Fibroblast of skin of abdomen (primary cell): ENCODE measurements at places on chromosomes 13 and 19.

DNA sequence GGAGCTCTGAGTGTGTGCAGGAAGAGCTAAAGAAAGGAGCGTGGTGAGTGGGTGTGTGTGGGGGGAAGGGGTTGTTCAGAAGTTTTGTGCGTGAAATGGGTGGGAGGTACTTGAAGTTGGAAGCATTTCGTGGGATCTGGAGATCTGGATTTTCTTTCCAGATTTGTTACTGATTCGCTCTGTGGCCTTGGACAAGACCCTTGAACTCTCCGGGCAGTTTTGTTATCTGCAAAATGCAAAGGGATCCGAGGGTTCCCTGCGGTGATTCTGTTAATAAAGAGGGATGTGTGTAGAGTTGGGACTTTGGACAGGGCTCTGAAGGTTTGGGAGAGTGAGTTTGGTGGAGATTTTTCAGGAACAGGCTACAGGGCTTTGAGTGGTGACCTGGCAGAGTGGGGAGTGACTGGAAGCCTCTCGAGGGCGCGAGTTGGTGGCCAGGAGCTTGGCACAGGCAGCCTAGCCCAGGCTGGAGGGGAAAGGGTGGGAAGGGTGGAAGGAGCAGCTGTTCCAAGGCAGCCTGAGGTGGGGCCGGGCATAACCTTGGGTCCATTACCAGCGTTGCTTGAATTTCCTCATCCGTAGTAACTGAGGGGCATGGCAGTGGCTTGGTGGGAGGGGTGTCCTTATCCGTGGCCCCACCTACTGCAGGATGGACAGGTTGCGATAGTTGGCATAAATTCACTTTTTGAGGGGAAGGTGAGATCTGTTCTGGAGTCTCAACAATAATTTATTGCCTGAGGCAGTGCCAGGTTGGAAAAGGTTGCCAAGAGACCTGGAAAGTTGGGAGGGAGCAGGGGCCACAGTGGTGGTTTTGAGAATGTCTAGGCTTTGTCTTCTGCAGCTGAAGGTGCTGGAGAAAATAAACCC is 2.1 kb downstream of the ACTN4 start:
- DNase-seq = no peak

- DNase-seq = no peak
Measured at GRCh38 chr19:46022061-46022430, 807 bp downstream of the PGLYRP1 start.

GRCh38 chr13:29520671-29521070 is 74.8 kb downstream of the SLC7A1 start:
- DNase-seq = peak; percentile 89

DNA sequence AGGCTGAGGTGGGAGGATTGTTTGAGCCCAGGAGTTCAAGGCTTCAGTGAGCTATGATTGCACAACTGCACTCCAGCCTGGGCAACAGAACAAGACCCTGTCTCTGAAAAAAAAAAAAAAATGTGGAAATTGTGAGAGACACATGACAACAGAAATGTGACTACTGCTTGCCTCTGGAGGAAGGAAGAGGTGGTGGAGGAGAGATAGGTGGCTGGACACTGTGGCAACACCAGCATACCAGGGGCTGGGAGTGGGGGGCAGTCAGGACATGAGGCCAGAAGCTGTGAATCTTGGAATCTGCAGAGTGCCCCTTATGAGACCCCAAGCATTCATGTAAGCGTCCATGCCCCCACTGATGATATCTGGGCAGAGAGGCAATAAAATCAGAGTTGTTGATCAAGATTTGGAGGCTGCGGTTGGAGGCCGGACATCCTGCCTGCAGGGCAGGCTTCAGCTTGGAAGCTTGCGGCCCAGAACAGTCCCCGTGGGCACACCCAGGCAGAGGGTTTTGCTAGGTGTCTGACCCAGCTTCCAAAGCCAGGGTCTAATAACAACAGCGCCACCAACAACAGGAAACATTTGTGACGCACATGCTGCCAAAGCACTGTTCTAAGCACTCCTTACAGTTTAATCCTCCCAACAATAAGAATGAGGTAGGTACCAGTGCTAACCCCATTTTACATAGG is 16.9 kb downstream of the FAM187B start:
- no peak for DNase-seq

DNA sequence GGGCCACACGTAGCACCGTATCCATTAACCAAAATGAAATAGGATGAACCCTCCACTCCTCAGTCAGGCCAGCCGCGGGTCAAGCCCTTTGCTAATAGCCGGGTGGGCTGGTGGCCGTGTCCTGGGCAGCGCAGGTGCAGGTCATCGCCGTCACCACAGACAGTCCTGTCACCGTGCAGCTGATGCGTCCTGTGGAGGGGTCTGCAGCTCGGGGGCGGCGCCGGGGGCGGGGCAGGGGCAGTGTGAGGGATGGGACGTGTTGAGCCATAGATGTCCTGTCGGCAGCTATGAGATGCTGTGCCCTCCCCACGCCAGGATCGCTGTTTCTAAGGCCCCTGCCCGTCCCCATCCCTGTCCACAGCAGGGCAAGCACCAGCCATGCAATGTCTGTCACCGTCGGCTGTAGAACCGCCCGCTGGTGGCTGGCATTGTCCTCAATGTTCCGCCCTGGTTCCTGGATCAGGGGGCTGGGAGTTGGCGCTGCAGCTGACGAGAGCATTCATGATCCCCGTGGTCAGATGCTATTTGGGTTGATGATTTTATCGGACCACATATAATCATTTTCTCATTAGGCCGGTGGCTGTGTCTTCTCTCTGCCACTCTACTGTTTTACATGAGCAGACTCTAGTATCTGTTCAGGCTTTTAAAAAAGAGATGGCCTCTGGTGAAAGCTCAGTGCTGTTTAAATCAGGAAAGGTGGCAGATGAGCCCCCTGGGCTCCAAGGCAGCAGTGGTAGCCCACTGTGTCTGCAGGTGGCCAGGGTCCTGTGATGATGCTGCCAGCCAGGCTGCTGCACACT is 126.1 kb downstream of the KDM4B start:
- DNase-seq = no peak

DNA sequence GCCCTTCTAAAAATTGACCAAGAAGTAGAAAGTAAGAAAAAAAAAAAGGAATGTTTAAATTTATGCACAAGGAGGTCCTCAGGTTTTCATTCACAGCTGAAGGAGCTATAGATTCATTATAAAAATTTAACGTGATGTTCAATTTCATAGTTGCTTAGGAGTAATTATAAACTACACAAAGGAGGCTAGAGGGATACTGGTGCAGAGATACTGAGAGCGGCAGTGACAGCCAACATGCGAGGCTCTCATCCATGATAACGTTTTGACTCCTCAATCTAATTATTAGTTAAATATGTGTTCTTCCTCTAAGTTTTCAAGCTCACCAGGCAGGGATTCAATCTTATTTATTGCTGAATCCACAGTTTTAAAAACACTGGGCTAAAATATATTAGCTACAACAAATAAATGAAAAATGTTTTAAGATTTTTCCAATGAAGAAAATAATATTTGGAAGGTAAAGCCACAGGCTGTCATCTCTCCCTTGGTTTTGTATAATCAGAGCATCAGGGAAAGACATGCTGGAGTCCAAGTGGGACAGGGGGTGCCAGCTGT is 49.8 kb upstream of the TRPC4 start:
- no peak for DNase-seq

GRCh38 chr19:15253513-15253912 is 21.3 kb upstream of the EPHX3 start:
- DNase-seq = no peak

- DNase-seq = no peak
Measured at GRCh38 chr13:72317346-72318109, 409.9 kb downstream of the MZT1 start.

DNA sequence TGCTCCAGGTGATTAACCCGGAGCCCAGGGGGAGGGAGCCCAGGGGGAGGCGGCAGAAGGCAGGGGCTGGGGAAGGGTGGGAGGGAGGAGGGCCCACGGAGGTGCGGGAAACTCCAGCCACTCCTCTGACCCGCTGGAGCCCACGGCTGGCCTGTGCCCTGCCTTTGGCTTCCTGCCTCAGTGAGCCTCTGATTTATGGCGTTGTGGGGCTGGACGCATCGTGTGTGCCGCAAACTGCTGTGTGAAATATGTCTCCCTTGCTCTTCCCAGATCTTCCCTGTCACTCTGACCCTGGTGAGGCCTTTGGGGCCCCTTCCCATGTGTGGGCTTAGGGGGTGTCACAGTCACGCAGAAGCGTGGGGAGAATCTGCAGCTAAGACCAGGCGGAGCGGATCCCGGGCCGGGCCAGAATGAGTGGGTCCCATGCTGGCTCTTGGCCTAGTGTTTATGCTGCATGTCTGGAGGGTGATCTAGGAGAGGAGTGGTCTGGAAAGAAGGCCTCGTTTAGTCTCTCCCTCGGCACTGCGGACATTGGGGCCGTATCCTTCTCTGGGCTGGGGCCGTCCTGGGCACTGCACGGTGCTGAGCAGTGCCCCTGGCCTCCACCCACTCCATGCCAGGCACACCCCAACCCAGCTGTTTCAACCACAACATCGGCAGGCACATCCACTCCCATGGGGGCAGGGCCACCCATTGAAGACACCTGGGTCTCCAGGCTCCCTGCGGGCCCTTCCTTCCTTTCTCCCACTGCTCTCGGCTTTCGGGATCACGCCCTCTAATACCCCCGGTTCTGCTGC is 123.0 kb downstream of the KDM4B start:
- peak; percentile 29 for DNase-seq
